ENCODE measurements at places on chromosomes 11 and 22. TPM values are rescaled to one million over a fixed set of nuclear protein-coding genes. Genes with fewer than 3 reads are reported as not detected.
A peak's percentile ranks its signal among the peaks of the same experiment; 100 is the strongest.

The SLC17A6 gene
- not detected for total RNA-seq

GRCh38 chr22:35799150-35799549 is 81.5 kb downstream of the APOL5 start:
- DNase-seq = no peak

GRCh38 chr11:98549571-98549970 is 471.2 kb upstream of the CNTN5 start:
- DNase-seq = no peak

DNA sequence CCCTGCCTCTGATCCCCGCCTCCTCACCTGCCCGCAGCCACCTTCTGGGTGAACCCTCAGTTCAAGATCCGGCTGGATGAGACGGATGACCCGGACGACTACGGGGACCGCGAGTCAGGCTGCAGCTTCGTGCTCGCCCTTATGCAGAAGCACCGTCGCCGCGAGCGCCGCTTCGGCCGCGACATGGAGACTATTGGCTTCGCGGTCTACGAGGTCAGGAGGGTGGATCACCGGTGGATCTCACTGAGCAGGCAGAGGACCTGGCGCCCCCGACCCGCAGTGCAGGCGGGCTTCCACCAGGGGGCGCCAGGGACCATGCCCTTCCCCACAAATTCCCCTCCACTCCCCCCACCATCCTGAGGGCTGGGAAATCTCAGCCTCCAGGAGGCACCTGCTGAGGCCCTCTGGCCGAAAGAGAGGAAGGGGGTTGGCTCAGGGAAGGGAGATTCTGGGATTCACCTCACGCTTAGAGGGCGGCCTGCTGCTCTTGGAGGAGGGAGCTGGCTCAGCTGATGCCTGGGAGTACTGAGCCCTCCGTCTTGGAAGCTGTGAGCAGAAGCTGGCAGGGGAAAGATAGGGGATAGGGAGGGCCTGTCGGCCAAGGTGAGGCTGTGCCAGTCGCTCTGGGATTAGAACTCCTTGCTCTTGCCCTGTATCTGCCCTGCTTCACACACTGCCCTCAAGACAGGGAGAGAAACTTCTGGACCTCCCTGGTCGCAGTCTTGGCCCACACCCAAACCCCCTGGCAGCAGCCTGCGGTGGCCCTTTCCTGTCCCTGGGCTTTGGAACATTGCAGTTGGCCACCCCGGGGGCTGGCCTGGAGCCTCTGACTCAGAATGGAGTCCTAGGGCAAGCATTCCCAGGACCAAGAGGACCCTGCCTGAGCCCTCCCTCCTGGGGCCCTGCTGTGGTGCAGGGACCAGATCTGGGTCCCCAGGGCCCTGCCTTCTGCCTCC is 23.2 kb downstream of the CAPN1 start:
- DNase-seq = peak; percentile 91

- no peak for DNase-seq
Measured at GRCh38 chr22:36192542-36192941, 9.1 kb downstream of the APOL4 start.

Measured in neural progenitor cell (in vitro differentiated cells).